NCI-H524 (cell line): ENCODE measurements at places on chromosomes 12 and 14.

DNA sequence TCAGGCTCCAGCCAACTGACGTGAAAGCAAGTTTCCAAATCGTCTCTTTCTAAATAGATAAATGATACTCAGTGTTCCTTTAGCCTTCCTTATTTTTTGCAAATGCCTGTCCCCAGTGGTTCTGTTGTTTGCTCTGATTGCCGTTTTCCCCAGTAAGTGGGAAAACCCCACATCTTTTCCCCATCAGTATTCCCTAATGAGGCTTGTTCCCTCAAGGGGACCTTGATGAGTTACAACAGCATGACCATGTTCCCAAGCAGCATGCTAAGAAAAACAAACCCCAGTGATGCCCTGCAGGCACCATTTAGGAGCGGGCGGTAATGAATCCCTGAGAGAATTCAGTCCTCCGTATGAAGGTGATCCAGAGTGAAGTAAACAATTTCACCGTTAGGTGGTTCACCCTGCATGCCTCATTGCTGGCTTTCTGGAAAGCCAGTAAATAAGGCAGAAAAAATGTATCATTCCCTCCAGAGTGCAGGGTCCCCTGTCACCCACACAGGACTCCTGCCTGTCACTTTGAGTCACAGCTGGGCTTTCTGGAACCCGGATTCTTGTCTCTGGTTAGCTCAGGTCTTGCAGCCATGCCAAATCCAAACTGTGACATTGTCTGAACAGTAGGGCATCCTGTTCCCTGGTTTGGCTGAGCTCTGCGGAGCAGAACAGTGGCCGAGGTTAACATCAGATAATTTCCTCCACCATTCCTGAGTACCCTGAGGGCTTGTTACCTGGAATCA lies 222.6 kb downstream of the RGS6 start:
- no peak for DNase-seq

DNA sequence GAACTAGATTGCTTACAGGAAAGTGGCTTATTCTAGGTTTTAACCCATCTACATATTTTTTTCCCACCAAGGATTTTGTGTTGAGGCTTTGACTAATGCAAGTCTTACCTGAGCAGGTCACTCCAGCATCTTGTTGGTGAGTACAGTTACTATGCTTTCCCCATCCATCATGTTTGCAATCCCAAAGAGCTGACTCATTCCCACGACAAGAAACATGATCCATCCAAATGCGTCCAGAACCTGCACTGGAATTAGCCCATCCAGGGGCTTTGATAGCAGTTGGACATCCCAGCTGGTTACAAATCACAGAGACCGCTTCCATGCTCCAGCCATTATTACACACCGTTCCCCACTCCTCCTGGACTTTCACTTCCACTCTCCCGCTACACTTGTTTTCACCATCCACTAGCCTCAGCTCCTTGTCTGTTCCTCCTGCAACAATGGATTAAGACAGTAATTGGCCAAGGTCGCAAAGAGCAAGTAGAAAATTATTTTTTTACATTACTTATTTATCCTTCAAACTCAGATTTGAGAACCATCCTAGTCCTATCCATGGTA lies 2.5 kb downstream of the CD163 start:
- no peak for DNase-seq

- DNase-seq: no peak
These were observed 9.4 kb upstream of the PRKAG1 start for GRCh38 chr12:49027846-49028555.

- no peak for DNase-seq
These were observed 49.9 kb upstream of the CPSF6 start for GRCh38 chr12:69189378-69189978.

DNA sequence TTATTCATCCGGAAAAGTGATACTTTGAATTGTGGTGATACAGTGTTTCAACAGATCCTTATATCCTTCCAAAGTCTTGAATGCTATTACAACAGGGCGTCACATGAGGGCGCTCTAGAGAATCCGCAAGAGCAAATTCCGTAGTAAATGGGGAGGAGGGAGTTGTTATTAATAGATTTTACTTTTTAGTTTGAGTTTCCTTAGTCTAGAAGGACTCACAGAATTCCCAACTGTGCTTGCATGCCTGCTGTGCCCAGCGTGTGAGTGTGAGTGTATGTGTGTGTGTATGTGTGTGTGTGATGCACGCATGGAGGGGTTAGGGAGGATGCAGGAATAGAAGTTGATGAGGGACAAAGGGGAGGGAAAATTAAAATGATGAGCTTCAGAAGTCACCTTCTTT lies 375.3 kb downstream of the C12orf75 start:
- DNase-seq: peak; percentile 3

GRCh38 chr14:101174522-101174838 lies 271.0 kb upstream of the RTL1 start:
- peak; percentile 41 for DNase-seq

- no peak for DNase-seq
These were observed 46.7 kb downstream of the TESC start for GRCh38 chr12:117052386-117053049.

DNA sequence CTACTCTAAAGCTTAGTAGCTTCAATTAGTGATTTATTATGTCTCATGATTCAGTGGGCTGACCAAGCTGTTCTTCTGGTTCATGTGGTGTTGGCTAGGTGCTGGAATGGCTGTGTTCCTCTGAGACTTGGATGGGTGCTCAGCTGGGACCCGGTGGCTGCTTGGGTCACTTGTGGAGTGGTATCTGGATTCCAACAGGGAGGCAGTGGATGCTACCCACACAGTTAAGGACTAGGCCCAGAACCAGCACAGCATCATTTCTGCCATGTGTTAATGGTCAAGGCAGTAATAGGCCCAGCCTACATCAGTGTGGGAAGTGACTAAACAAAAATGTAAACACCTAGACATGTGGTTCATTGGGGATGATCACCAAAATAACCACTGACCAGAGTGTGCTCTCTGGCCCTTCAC lies 72.2 kb downstream of the FGD4 start:
- no peak for DNase-seq

DNA sequence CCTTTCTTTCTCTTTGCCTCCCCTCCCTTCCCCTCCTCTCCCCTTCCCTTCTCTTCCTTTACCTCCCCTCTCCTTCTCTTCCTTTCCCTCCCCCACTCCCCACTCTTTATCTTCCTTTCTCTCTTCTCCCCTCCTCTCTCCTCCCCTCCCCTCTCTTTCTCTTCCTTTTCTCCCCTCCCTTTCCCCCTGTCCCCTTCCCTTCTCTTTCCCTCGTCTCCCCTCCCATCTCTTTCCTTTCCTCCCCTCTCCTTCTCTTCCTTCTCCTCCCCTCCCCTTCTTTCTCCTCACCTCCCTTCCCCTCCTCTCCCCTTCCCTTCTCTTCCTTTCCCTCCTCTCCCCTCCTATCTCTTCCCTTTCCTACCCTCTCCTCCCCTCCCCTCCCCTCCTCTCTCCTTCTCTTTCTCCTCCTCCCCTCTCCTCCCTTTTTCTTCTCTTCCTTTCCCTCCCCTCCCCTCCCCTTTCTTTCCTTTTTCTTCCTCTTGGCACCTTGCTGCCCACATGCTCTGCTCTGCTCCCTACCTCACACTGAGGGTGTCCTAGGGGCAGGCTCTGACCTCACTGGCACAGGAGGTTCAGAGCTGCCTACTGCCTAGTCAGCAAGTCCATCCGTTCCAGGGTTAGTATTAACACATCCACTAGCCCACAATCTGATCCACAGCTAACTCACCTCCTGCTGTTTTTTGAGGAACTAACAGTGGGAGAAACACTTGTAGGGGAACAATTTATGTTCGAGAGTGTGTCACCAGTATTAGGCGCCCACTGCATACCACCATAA lies 101.0 kb downstream of the NUAK1 start:
- no peak for DNase-seq

- DNase-seq: no peak
These were observed 67.7 kb upstream of the CPM start for GRCh38 chr12:69000540-69001243.

- no peak for DNase-seq
These were observed 62.1 kb upstream of the HECTD1 start for GRCh38 chr14:31269634-31270195.

DNA sequence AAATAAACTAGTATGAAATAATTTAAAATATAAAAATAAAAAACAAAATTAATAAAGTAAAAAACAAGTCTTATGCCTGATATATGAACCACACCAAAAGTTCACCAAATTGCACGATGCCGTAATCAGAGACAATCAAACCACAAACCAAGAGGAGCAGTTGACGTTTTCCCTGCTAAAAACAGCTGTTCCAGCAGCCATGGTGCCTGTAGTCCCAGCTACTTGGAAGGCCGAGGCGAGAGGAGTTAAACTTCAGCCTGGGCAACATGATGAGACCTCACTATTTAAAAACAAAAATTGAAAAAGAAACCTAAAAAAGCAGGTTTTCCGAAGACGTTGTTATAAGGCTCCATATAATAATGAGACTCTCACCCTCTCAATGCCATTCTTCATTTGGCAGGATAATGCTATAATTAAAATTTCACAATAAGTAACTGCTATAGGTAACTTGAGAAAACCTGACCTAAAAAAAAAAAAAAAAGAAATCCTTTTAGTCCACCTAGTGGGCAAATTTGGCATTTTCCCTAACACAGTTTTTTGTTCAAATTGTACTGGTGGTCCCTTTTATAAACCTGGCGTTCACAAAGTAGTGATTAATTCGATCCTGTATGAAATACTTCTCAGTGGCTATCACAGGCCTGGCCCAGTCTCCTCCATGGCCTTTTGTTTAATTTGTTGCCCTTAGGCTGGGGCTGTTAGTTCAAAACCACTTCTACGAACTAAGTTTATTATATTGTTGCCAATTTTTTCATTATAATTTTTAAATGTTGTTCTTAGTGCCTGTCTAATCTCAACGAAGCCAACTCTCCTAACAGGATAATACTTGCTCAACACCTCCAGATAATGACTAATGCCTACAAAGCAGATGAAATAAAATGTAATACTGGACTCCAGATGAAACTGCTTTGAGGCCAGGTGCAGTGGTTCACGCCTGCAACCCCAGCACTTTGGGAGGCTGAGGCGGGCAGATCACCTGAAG lies 62.1 kb downstream of the TNFAIP2 start:
- DNase-seq: peak; percentile 70

GRCh38 chr12:120563495-120563894 lies 17.7 kb downstream of the POP5 start:
- no peak for DNase-seq

GRCh38 chr14:105761842-105762241 lies 235.5 kb downstream of the TMEM121 start:
- DNase-seq: no peak

- DNase-seq: peak; percentile 82
These were observed 40.5 kb downstream of the TSPAN11 start for GRCh38 chr12:30967026-30967425.

DNA sequence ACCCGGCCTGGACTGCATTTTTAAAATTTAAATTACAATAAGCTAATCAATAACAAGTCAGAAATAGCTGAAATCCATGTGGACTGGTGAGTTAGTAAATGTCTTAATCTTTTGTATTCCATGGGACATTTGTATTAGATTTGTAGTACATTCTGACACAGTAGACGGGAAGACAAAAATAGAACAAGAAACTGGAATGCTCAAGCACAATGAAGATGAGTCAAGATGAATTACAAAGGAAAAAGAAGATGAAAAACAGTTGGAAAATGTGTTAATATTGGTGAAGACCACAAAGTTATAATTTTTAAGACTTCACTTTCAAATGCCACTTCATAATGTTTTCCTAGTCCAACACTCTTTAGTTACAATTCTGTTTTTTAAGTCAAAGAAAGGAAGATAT lies 97.8 kb upstream of the FERMT2 start:
- no peak for DNase-seq

DNA sequence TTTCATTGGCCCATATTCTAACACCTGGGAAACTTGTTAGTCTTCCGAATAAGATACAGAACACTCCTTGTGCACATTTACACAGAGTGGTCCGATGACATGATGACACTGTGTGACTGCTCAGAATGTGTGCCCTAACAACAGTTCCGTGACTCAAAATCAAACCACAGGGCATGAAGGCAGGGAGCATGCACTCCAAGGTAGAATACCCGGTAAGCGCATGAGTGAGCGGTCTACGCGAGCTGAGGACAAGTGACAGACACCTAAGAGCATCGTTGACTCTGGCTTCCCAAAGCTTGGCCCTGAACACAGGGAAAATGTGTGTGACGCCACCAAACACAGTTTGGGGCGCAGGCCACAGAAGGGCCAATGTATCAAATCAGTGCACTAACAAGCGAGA lies 18.6 kb downstream of the CLIP1 start:
- no peak for DNase-seq

GRCh38 chr12:47302111-47302671 lies 222.4 kb upstream of the AMIGO2 start:
- peak; percentile 75 for DNase-seq

DNA sequence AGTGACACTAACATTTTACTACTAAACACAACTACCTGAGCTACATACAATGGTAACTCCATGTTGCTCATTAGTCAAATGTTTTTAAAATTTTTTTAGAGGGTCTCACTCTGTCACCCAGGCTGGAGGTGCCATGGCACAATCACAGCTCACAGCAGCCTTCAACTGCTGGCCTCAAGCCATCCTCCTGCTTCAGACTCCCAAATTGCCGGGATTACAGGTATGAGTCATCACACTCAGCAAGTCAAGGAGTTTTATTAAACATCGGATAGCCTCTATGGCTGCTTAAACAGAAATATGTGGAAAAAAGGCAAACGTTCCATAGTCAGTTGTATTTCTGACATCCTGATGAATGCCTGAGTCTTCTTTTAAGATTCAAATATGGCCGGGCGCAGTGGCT lies 11.1 kb upstream of the NPFF start:
- no peak for DNase-seq

GRCh38 chr12:120012067-120012621 lies 23.1 kb downstream of the BICDL1 start:
- peak; percentile 15 for DNase-seq

DNA sequence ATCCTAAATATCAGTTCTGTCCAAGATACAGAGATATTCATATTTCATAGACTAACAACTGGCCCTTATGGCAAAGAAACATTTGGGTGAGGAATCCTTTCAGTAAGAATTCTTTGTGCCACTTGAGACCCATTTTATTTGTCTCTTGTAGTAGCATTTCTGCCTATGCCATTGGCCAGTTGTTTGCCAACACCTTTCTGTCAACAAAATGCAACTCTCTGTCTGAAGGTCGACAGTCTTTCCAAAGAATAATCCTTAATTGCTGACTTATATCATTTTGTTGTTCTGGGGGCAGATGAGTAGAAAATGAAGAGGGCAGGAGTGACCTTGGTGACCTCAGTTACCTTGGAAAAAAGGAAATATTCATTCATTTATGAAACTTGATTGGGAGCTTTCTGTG lies 10.9 kb downstream of the IFT43 start:
- DNase-seq: no peak

- no peak for DNase-seq
These were observed 240.6 kb downstream of the RAD51B start for GRCh38 chr14:68060198-68060597.
